Right ventricle myocardium inferior (tissue), 1 donor: ENCODE measurements at places on chromosomes 6 and 20. TPM values are rescaled to one million over a fixed set of nuclear protein-coding genes. Genes with fewer than 3 reads are reported as not detected.

DNA sequence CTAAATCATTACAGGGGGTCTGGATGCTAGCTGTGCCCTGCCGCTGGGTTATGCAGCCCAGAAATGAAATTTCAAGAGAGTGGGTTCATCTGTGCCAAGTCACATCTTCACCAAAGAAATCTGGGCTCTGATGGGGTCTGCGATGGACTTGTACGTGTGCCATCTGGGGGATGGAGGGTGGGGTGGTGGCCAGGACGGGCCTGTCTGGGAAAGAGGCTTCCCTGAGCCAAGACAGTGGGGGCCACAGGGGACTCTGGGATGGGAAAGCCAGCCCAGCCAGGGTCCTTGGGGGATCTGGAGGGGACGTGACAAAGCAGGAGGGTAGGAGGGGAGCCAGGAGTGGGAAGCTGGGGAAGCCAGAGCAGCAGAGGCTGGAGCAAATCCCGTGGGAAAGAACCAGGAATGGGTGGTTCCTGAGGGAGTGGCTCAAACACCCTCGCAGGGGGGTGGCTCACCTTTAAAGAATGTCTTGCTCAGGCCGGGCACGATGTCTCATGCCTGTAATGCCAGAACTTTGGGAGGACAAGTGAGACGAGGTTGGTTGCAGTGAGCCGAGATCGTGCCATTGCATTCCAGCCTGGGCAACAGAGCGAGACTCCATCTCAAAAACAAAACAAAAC is 36.3 kb upstream of the SULF2 start:
- no peak for DNase-seq

DNA sequence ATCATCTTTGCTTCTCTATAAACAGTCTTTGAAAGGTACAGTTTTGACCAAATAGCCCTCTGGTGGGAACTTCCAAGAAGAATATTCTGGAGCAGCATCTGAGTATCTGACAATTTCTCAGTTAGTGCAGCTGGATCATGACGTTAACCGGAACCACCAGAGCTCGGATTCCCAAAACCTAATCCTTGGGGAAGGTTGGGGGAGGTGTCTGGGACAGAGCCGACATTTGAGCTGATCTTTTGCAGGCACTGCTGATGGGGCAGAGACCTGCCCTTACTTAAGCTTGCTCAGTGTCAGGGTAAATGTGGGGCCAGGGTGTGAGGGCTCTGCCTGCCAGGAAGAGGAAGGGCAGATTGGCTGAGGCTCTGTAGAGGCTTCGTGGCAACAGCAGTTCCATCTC is 416.6 kb downstream of the DHX35 start:
- DNase-seq, result no peak

DNA sequence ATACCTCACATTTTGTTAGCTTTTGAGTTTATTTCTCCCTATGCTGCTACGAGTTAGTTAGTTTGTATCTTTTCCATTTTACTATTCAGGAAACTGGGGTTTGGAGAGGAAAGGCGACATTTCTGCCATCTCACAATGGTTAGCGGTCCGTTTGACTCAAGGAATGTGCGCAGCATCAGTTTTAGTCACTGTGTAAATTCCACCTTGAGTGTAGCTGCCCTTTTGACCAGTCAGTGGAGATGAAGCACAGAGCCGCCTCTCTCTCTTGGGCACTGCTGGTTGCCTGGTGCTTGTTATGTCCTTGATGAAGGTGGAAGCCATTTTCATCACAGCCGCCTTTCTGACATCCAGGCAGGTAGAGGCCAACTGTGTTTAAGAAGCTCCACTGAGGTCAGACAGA is 185.5 kb downstream of the SCP2D1 start:
- no peak for DNase-seq

GRCh38 chr20:45268531-45268930 is 14.2 kb upstream of the SLPI start:
- no peak for DNase-seq

Gene SLC35F1
- 5.8 TPM for total RNA-seq

Gene AARS2
- total RNA-seq, result 10.6 TPM
